Activated T-cell treated with anti-CD3 and anti-CD28 coated beads, Interleukin-2, amount 50 U/mL, for 1 hour (primary cell): ENCODE measurements at places on chromosomes 7 and 10.

DNA sequence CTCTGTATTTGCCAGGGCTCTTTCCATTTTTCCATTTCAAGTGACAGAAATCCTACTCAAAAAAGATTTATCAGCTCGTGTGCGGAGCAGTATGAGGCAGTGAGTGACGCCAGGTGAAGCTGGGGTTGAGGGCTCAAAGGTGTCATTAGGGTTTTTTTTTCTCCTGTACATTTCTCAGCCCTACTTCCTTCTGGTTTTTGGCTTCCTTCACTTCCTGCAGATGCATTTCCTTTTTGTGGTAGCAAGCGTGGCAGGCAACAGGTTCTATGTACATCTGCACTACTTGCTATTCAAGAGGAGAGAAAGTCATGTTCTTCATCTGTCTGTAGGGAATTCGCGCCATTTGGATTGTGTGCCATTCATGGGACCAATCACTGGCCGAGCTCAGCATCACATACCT is 52.8 kb upstream of the AOAH start:
- peak; percentile 43 for DNase-seq

- DNase-seq: no peak
Observed at GRCh38 chr7:73865738-73866445, 4.9 kb downstream of the TMEM270 start.

DNA sequence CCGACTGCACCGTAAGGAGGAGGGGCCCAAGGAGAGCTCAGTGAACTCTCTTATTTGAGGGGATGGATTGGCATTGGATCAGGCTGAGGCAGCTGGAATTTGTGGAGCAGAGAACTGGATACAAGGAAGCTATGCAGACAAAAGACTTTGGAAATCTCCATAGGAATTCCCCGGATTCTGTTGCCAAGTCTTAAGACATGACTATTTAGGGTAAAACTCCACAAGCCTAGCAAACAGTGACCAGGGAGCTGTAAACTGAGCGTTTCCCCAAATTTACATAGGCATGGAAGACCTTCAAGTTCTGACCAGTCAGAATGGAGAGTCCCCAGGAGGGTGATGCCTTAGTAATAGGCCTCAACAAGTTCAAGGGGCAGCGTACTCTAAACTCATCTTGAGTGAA is 82.5 kb upstream of the PCBD1 start:
- no peak for DNase-seq

DNA sequence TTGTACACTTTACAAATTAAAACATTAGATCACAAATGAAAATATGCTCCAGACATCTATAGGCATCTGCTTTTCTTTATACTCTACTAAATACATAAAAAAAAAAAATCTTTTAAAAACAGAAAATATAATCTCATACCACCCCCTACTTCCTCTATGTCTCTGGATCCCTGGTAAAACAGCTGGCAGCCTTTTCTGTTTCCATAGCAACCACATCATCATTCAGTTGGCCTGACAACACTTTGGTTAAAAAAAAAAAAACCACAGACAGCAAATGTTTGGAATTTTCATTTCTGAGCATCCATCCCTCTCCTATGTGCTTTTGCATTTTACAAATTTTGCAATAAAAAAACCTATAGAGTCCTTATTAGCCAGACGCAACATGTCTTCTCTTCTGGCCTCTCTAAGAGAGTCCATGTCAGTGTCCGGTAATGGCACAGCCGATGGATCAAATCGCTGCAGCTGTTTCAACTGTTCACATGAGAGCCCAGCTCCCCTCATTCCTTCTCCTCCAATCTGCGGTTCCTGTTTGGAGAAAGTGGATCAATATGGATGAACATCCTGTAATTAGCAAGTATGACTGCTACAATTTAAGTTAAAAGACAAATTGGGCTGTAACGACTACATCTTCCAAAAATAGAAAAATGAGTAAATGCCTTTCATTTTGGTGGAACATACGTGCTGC is 105.6 kb downstream of the NSUN6 start:
- DNase-seq: no peak
